Psoas muscle (tissue), 8 donors: ENCODE measurements at places on chromosomes 6 and 20. TPM values are rescaled to one million over a fixed set of nuclear protein-coding genes. Genes with fewer than 3 reads are reported as not detected.

GRCh38 chr6:93962566-93962965 lies 543.2 kb upstream of the EPHA7 start:
- DNase-seq: no peak

- DNase-seq: no peak
Measured at GRCh38 chr6:148508401-148509041, 165.9 kb downstream of the SASH1 start.

- peak; percentile 58 for DNase-seq
Measured at GRCh38 chr6:15389765-15390723, 144.2 kb downstream of the JARID2 start.

Gene C6orf15
- total RNA-seq: not detected

DNA sequence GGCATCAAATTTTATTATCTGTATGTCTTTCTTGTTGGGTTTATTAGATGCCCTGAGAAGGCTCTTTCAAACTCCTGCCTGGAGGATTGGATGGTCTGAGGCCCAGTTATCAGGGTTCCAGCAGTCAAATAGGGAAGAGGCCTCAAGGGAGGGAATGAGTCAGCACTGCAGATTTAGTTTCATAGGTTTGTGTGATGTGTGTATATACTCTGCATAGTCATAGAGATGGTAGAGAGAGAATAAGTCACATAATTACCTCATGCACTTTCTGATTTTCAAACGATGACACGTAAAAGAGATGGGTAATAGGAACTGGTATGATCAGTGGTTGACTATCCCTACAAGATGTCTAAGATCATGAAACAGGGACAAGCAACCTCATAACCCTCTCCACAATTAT lies 82.1 kb downstream of the ADAT2 start:
- DNase-seq: no peak

DNA sequence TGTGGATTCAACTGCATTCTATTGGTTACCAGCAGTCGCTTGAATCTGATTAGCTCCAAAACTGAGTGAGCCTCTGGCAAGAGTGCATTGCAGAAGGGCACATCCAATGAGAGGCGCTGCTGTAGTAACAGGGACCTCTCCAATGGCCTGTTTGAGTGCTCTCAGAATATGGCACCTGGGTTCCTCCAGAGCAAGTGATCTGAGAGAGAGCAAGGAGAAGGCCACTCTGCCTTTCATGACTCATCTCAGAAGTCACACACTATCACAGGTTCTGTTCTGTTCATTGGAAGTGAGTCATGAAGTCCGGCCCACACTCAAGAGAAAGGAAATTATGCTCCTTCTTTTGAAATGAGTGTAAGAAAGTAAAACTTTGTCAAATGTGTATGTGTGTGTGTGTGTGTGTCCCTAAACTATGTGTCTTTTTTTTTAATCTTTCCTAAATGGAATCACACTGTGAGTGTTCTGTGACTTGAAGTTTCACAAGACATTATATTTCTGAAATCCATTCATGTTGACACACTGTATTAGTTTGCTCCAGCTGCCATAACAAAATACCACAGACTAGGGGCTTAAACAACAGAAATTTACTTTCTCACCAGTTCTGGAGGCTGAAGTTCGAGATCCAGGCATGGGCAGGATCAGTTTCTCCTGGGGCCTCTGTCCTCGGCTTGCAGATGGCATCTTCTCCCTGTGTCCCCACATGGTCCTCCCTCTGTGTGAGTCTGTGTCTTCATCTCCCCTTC lies 138.3 kb upstream of the CDYL start:
- DNase-seq: no peak

DNA sequence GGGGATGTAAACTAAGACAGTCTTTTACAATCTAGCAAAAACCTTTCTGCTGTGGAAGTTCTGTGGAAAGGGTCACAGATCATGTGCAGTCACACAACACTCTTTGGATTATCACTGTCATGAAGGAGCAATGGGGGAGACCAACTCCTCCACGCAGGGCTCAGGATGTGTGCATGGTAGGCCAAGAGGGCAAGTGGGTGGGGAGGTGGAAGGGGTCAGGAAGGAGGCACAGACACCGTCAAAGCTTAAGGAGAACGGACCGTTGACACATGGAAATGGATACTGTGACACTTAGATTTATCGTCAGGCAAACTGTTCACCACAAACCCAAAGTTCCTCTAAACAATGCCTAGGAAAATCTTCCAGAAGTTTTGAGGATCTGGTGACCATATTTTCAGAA lies 215.8 kb downstream of the PAX1 start:
- no peak for DNase-seq

GRCh38 chr6:84549917-84550316 lies 214.5 kb downstream of the TBX18 start:
- no peak for DNase-seq
